CD4-positive, alpha-beta T cell treated with Interleukin-15 for 4 hours (primary cell): ENCODE measurements at places on chromosomes 13 and 19.

DNA sequence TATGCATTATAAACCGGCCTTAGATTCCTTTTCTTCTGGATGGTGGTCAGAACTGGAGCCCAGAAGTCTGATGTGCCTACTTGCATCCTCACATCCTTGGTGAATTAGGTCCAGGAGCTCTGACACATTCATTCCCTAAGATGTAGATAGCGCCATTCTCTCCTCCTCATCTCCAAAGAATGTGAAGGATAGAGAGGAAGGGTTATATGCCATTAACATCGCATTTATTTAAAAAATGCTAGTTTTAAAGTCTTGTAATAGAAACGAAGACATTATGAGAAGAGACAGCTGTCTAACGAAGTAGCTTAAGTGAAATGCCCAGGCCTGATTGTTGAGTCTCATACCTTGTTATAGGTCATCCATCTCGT lies 9.7 kb downstream of the MBNL2 start:
- DNase-seq = no peak

DNA sequence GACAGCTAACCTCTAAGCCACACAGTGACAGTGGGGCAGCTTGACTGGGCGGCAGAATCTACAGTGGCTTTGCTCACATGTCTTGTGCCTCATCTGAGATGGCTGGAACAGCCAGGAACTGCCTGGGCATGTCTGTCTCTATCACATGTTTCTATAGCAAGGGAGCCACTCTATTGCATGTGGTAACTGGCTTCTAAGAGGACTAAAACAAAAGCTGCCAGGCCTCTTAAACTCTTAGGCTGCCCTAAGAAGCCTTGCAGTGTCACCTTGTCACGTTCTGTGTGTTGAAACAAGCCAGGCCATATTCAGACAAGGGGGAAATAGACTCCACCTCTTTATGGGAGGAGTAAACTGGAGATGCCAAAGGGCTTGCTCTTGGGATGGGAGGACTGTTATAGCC lies 122.9 kb upstream of the MAB21L1 start:
- DNase-seq = no peak

- no peak for DNase-seq
Observed at GRCh38 chr19:23699521-23699860, 12.5 kb upstream of the ZNF675 start.

DNA sequence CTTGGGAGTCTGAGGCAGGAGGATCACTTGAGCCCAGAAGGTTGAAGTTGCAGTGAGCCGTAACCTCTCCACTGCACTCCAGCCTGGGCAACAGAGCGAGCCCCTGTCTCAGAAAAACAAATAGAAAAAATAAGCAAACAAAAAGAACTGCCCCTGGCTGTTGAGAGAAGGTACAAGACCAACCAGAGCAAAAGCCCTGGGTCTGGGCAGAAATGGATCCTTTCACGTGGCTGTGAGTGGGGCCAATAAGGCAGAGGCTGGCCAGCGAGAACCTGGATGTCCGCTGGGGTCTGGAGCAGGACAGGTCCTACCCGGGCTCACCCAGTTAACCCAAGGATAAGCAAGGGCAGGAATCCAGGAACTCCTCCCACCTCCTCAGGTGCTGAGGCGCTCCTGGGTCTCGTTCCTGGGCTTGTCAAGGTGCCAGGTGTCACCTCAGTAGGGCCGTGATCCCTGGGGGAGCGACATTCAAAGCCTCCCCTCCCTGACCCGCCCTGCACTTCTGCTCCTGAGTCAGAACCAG lies 4.7 kb upstream of the SLC5A5 start:
- no peak for DNase-seq

DNA sequence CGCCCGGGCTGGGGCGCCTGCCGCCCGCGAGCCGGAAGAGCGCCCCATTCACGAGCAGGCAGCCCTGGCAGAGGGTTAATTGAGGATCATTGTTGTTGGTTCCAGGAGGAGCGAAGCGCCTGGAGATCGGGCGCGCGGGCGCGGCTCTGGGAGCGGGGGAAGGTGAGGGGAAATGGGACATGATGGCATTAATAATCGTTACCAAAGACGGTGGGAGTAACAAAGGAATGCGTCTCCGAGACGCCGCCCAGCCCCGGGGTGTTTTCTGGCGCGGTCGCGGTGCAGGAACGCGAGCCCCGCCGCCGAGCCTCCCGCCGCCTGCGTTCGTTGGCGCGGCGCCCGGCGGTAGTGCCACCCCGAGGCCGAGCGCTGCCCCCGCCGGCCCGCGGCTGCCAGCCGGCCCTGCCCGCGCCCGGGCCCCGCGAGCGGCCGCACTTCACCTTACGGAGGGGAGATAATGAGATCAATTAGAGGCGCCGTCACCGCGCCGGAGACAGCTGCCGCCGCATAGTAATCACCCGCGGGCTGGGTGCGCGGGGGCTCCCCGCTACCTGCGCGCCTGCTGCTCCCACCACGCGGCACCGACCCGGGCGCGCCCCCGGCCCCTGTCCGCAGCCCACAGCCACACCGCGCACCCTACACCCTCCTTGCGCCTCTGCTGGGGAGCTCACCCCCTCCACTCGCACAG lies 2.8 kb downstream of the ZNF536 start:
- DNase-seq = no peak

- DNase-seq = no peak
Observed at GRCh38 chr13:51638216-51638871, 54.1 kb downstream of the WDFY2 start.

DNA sequence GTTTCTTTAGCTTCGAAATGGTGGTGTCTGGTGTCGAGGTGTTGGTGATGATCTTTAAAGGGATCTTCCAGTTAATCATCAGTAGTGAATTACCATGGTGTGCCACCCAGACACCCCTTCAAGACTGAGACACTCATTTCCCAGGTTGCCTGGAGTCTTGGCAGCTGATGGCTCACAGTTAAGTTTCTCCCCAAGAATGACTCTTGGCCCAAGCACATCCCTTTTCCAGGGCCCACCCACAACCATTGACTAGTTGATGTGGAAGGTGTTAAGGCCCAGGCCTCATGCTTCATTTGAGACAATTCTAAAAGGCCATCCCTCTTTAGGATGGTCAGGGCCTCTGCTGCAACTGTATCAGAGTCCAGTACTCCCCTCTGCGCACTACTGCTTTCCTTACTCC lies 145.5 kb downstream of the FOXO1 start:
- DNase-seq = no peak
